Epithelial cell of proximal tubule (primary cell): ENCODE measurements at places on chromosomes 12 and 14. TPM values are rescaled to one million over a fixed set of nuclear protein-coding genes. Genes with fewer than 3 reads are reported as not detected.

CCDC38 gene
- total RNA-seq: 0.06 TPM in 1 of 2 replicates, not detected in the other

DNA sequence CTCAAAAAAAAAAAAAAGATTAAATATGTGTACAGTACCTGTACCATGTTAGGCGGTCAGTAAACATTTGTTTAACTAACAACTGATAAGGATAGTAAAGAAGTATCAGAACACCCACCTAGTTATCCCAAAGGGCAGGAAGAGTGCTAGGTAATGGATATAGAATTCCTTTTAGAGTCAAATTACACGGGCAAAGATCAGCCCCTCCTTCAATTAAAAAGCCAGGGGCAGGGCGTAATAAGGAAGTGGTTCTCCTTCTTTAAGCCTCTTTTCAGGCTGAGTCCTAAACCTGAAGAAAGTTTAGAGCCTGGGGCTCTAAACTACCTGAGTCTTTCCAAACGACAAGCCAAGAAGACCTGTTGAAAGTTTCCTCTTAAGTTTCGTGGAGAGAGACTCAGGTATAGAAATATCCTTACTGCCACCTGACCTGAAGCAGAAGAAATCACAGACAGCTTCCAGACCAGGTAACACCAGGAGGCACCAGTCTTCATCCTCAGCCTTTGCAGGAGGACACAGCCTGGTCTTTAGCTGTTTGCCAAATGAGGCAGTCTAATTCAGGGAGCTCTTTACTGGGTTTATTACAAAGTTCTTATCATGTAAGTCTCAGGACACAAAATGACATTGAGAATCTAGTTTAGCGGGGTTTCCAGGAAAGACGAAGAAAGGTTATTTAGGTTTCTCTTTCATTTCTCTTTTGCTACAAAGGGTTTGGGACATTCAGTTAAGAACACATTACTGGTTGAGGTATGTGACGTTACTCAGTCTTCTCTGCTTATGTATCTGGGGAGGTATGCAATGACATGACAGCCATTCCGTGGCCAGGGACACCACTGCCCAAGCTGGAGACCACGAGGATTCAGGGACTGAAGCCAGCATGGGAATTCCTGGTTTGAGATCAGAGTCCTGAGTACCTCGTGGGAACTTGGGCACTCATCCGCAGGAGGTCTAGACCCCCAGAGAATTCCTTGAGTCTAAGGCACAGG is at the start of gene BCL2L14:
BCL2L14 (plus strand) TSS at position 266 of the 983 bp plus-strand sequence. CDS start 8,367 bp downstream, outside the sequence.
- DNase-seq: no peak

TBX5 gene
- total RNA-seq: not detected in 2 replicates

KRT3 gene
- 0.06 TPM in 1 of 2 replicates, not detected in the other for total RNA-seq

DIO2 gene
- 0.07 TPM in 1 of 2 replicates, not detected in the other for total RNA-seq

ZDHHC22 gene
- 0.07 TPM in 1 of 2 replicates, not detected in the other for total RNA-seq

WNT1 gene
- not detected in 2 replicates for total RNA-seq

GRCh38 chr14:42437809-42438208 is 831.1 kb downstream of the LRFN5 start:
- no peak for DNase-seq

SCARB1 gene
- total RNA-seq: 21.9 and 72.8 TPM in 2 replicates

GRCh38 chr12:57243521-57244311 is 7.3 kb downstream of the STAC3 start:
- DNase-seq: no peak

PLEKHG7 gene
- 0.23 TPM in 1 of 2 replicates, not detected in the other for total RNA-seq

DNA sequence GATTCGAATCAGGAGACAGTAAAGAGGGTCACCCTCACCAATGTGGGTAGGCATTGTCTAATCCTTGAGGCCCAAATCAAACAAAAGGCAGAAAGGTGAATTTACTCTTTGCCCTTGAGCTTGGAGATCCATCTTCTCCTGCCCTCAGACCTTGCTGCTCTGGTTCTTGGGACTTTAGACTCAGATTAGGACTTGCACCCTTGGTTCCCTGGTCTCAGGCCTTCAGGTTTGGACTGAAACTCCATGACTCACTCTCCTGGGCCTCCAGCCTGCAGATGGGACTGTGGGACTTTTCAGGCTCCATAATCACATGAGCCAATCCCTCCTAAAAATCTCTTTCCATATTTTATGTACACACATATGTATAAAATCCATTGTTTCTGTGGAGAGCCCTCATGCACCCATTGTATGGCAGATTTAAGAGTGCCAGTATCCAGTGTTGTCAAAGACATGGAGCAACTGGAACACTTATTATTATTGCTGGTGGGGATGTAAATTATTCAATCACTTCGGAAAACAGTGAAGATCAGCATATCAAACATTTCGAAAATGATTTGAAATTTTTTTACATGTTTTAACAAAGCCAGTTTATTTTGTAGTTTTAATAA is 48.7 kb downstream of the EID3 start:
- DNase-seq: no peak

- DNase-seq: no peak
Measured at GRCh38 chr12:62865065-62865464, 69.9 kb downstream of the PPM1H start.

DNA sequence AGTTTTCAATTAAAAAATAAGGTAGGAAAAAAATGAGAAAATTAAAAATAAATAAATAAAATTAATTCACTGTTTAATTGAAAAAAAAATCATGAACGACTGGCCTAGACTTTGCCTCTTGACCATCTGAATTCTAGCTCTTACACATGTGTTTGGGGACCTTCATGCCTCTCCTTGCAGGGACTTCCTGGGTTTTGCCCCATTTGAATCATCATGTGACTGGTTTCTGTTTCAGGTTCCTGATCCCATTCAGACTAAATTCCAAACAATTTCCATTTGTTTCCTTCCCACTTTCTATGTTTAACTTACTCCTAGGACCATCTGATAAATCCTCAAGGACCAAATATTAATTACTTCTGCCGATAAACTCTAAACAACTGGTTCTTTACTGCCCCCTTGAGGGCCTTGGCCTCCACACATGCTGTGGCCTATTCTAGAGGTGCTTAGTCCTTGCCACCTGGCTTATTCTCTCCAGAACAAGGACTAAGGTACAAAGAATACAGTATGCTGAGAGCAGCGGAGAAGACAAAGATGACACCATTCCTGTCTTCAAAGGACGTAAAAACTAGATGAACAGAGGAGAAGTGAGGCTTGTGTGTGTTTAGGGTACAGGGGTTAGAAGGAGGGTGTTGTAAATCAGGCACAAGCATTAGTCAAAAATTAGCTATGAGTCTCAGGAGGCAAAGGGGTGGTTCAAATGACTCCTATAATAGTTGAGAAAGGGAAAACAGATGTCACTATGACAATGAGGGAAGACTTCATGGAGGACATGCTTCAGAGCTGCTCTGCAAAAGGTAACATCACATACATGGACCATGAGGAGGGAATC is 125.8 kb upstream of the AVPR1A start:
- no peak for DNase-seq

TSPAN11 gene
- total RNA-seq: 0.29 and 1.3 TPM in 2 replicates

CKB gene
- total RNA-seq: 492 and 789 TPM in 2 replicates

RTN1 gene
- 0.35 and 0.51 TPM in 2 replicates for total RNA-seq

- DNase-seq: no peak
Measured at GRCh38 chr12:48336564-48336963, 14.2 kb downstream of the ZNF641 start.

DHRS7 gene
- 57.5 and 89.3 TPM in 2 replicates for total RNA-seq

DNA sequence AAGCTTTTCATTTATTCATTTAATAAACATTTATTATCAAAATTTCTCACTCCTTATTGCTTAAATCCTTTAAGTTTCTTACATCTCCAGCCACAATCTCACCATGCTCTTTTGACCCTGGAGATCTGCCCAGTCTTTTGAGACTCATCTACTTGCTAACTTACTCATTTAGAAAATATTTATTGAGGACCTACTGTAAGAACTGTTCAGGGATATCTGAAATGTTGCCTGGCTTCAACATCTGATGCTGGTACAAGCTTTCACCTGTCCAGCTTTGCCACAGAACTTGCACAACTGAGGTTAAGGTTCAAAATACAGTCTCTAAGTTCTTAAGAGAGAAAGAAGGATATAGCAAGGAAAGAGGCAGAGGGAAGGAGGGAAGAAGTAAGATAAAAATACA is 17.5 kb upstream of the GXYLT1 start:
- DNase-seq: no peak

VWF gene
- total RNA-seq: 0.06 and 0.07 TPM in 2 replicates
